ENCODE measurements at places on chromosomes 1 and 21. TPM values are rescaled to one million over a fixed set of nuclear protein-coding genes. Genes with fewer than 3 reads are reported as not detected.

SLC22A15 gene
- 7.6 TPM for polyA plus RNA-seq

OR2G3 gene
- not detected for polyA plus RNA-seq

SLC9C2 gene
- not detected for polyA plus RNA-seq

FAM163A gene
- polyA plus RNA-seq = 0.25 TPM

C1orf87 gene
- 0.50 TPM for polyA plus RNA-seq

AMY1B gene
- not detected for polyA plus RNA-seq

LINGO4 gene
- polyA plus RNA-seq = 0.04 TPM

DNA sequence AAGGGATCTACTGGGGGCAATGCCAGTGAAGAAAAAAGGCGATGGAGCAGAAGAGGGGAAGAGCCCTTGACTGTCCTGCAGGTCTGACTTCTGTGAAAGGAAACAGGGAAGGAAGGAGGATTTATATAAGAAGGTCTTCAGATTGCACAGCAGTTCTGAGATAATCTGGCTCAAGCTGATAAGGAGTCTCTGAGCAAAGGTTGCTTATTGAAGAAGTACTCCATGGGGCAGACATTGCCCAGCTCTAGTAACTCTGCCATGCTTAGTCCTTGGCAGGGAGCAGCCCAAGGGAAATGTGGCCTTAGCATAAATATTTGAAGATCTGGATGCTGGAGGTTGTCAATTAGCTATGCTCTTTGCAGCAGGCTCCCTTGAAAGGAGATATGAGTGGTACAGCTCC, 15.9 kb upstream of the TTF2 start:
- no peak for DNase-seq

DNA sequence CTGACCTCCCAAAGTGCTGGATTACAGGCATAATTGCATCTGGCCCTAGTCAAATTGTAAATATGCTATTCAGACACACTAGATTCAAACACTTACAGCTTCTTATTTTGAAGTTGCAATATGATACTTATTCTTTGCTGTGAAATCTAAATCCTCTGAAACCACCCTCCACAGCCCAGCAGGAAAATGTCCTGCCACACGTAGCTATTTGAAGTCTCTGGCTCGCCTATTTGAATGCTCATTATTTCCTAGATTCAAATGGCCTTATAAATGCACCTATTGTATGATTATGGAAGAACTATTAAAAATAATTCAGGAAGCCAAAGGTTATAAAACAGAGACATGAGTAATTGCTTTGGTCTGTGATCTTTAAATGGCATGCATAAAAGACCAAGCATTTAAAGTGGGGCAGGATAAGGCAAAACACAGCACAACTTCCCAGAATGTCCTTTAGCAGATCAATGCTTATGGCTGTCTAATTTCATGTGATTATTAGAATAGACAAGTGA, 26.6 kb upstream of the FBXO28 start:
- DNase-seq = no peak

GRCh38 chr1:166129006-166129405, 37.8 kb downstream of the FAM78B start:
- no peak for DNase-seq

DNA sequence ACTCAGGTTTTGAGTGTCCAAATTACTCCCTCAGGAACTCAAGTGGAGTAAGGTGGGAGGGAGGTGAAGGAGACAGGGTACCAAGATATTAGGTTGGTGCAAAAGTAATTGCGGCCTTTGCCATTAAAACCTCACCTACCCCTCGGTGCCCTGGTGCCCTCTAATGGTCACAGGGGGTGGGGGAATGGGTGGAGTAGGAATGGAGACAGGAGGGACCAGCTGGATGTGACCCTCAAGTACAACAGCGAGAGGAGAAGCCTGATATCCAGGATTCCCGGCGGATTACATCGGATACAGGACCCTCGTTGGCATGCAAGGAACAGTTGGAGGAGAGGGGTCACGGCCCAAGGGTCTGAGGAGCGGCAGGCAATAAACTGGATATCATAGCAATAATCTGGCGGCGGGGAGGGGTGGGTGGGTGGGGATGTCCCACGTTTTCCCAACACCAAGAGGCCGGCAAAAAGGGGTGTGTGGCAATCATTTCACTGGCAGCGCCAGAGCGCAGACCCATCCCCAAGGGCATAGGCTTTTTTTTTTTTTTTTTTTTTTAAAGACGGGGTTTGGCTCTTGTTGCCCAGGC, 4.3 kb upstream of the ZBTB7B start:
- DNase-seq = no peak

DNA sequence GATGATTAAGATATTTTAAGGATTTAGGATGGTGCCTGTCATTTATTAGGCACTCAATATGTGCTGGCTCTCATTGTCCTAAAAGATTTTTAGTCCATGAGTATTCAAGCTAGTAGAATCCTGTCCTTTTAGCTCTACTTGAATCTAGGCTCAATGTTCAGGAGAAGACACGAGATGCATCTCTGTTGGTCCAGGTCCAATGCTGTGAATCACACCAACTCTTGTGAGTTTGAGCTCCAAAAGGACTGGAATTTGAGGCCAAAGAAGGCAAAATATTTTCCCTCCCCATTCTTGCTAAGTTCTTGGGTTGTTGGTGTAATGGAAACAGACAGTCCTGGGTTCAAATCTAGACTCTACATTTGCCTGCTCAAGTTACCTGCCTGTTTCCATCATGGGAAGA, 1.4 kb upstream of the PODN start:
- no peak for DNase-seq

DNA sequence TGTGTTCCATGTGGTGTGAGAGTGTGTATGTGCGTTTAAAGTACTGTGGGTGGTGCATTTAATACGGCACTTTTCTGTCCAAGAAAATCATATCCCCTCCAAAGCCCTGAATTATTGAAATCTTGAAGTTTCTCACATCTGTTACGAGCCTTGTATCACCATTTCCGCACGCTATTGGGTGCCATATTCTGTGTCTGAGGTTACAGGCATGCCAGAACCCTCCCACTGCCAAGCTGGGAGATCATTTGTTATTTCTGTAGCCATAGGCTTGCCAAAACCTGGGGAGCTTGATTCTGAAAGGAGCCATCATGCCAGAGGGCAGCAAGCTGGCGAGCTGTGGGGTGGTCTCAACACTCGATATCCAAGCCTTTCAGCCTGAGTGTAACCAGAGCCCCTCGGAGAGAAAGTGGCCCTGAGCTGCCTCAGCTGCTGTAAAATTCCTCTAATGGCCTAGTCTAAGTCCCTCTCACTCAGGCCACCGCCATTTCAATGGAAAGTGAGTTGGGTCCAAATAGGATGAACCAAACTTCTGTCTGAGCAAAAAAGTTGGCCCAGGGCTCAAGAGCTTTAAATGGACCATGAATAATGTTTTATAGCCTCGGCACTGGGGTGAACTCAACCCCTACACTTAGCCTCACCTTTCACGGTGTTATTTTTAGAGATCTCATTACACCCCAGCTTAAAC, 298.4 kb upstream of the DUSP10 start:
- DNase-seq = peak; percentile 30

DNA sequence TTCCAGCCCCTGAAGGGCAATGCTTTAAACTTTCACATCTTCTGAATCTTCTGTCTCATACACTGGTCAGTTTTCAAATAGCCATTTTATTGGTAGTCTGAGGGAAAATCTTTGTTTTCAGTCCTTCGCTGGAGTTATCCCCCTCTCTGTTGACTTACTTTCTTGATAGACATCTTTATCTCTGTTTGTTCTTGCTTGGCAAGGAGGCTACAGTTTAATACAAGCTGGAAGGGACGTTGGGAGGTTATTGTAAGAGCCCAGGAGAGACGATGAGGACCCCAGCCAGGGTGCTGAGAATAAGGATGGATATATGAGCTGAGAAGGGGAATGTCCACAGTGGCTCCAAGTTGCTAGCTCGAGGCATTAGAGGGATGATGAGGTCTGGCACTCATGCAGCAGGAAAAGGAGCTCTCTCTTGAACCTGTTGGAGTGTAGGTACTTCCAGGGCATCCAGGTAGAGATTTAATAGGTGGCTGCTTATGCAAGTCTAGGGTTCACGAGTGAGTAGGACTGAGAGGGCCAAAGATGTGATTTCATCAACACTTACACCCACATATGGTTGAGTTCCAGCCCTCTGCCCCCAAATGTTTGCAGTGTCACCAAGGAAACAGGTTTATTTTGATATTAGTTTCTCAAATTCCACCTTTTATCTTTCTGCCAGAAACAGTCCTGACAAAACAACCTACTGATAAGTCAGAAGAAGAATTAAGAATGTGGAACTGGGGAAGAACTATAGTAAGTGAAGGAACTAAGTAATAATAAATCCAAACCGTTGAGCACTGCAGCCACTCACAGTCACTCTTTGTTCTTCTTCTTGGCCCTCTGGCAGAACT, 237.3 kb upstream of the PROX1 start:
- DNase-seq = no peak

DNA sequence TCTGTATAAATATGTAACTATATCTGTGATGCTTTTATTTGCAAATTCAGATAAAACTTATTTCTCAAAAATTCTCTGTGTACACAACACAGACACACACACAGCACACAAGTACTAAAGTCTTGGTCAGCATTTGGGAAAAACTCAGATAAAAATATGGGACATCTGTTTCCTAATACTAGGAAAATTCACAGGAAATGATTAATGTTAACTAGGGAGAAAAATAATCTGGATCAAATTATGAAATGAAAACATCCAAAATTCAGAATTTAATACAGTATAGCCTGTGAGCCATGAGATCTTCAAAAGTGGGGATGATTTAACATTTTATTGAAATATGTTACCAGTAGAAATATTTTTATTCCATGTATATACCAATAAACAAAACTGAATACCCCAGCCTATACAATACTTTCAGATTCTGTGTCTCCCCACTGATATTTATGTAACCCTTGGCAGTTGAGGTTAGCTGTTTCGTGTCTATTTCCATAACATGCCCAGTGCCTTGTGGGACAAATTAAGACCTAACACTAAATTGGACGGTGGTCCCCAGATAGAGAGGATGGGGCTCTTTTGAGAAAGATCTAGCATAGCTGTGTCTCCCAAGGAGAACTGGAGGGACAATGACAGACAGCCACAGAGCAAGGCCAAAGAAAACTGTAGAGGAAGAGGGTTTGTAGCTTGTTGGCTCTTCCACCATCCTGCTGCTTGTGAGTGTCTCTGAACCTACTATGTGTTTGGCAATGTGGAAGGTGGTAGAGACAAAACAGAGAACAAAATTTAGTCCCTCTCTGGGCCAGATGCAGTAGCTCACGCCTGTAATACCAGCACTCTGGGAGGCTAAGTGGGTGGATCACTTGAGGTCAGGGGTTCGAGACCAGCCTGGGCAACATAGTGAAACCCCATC, 47.2 kb downstream of the GNG12 start:
- DNase-seq = no peak

- DNase-seq = no peak
Observed at GRCh38 chr21:38241029-38241740, 15.6 kb upstream of the KCNJ15 start.

DNA sequence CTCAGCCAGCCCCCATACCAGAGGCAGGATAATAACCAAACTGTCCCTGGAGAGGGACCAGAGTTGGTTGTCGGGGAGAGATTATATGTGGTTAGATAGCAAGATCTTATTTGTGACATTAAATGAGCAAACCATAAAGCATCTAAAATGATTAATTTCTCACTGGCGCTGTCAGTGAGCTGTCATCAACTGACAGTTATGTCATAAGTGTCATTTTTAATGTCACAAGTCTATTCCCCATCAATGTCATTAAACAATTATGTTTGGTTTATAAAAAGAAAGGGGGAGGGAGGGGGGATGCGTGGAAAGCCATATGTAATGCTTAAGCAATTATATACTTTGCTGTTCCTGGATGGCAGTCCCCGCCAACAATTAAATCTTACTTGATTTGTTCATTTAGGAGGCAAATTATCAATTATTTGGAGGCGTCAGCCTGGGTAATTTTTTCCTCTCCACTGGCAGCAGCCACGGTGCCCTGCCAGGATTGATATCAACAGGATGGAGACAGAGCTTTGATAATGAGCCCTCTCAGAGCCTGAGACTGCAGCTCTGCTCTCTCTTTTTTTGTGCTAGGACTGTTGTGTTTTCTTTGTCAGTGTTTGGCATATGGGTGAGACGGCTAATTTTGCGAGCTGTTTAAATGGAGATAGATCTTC, 333.6 kb upstream of the CAMK1G start:
- DNase-seq = no peak

GRCh38 chr1:17375651-17376050, 3.7 kb downstream of the PADI6 start:
- DNase-seq = no peak

DNA sequence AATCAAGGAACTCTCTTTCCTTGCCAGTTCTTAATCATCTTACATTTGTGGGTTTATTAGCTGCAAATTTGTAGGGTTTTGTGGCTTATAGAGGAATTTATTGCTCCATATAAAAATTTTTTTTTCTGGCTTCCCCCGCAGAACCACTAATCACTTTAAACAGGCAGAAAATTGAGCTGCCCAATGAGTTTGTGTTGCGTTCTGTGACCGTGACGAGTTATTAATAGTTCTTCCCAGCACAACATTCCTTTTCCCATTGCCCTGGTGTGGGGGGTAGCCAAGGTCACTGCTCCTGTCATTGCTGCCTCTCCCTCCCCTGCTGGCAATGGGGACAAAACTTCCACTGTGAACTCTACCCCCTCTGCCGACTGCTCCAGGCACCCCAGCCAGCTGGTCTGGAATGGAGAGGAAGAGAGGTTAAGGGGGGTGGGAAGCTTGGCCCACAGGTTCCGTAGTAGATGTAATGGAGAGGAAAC, 55.1 kb downstream of the UBE2T start:
- DNase-seq = no peak

DNA sequence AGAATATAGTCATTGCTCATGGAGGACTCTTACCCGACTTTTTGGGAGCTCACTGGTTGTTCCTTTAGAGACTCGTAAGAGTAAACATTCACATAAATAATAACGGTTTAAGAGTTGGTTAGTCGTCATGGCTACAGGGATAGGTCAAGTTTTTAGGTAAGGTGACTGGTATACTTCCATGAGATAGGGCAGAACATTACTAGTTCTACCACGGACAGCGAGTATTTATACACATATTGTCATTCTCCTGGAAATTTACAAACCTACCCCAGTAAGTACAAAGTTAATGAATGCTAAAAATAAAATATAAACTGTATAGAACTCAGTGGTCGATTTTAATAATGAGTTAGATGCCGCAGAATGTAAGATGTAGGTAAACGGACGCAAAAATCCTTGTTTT, 1.2 kb upstream of the RYR2 start:
- no peak for DNase-seq

DNA sequence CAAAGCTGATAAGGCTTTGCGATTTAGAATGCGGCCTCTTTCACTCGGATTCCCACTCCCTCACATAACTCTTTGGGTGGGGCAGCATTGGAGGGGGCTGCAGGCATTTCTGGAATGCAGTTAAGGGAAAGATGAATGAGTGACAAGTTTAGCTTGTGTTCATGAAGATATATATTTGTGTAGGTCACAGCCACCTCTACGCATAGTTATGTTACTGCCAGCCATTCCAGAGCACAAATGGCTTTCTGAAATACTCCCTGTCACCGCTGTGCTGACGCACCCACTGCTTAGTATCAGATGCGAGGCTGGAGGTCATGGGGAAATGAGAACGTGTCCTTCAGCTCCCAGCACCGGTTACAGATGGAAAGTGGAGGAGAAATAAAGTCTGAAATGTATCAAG, 54.1 kb upstream of the ATP1A1 start:
- DNase-seq = no peak

All from left renal pelvis (tissue), 4 donors.